ENCODE measurements at places on chromosomes 16 and 17. TPM values are rescaled to one million over a fixed set of nuclear protein-coding genes. Genes with fewer than 3 reads are reported as not detected.

TMEM204 gene
- 21.1 TPM for total RNA-seq

MAF gene
- 3.9 TPM for total RNA-seq

INCA1 gene
- total RNA-seq = 0.28 TPM

PPP1R27 gene
- total RNA-seq = 0.19 TPM

CA5A gene
- not detected for total RNA-seq

NPIPA3 gene
- not detected for total RNA-seq

TPSB2 gene
- total RNA-seq = not detected

AANAT gene
- not detected for total RNA-seq

CARD14 gene
- not detected for total RNA-seq

TEX14 gene
- total RNA-seq = under 0.01 TPM

SYCE1L gene
- total RNA-seq = not detected

Data from regular cardiac myocyte (primary cell).